ENCODE measurements at places on chromosomes 6 and 20.
A peak's percentile ranks its signal among the peaks of the same experiment; 100 is the strongest.

DNA sequence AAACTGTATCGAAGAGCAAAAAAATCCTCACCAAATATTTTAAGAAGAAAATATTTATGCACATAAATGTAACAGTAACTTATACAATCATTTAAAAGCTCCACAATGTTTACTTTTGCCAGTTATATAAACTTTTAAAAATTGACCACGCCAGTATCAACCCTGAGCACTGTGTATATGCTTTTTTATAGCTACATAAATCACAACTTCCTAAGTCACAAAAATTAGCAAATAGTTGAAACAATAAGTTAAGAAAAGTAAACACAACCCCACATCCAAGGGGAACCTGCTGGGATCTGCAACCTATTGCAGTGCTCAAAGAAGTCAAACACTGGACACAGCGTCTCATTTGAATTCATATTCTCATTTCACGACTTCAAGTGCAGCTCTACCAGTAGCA, 89.8 kb upstream of the DST start:
- DNase-seq = no peak

GRCh38 chr20:17491488-17491887, 39.7 kb downstream of the BFSP1 start:
- no peak for DNase-seq

DNA sequence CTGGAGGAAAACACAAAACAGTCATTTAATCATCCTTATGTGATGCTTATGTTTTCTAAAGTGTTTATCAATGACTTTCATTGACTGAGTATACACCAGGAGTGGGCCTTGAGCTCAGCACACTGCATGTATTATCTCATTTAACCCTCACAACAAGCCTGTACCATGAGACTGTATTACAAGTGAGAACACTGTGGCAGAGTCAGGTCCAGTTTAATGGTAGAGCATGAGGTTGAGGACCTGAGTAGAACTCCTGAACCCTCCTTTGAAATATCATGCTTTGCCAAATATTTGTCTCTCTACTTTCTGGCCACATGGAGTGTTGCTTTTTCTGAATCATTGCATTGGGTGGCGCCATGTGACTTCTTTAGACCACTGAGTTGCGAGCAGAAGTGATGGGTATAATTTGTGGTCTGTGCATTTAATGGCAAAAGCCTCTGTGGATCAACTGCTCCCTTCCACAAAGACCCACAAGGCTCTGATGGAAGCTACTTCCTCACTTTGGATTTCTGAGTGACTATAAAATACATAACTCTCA, 65.0 kb upstream of the SIRPG start:
- DNase-seq = no peak

GRCh38 chr6:112478036-112478435, 130.9 kb downstream of the RFPL4B start:
- DNase-seq = no peak

- DNase-seq = peak; percentile 68
Observed at GRCh38 chr6:137313928-137314855, 95.0 kb upstream of the IFNGR1 start.

- DNase-seq = no peak
Observed at GRCh38 chr6:74853991-74854390, 351.9 kb downstream of the COL12A1 start.

- no peak for DNase-seq
Observed at GRCh38 chr20:46838011-46838410, 56.6 kb upstream of the EYA2 start.

DNA sequence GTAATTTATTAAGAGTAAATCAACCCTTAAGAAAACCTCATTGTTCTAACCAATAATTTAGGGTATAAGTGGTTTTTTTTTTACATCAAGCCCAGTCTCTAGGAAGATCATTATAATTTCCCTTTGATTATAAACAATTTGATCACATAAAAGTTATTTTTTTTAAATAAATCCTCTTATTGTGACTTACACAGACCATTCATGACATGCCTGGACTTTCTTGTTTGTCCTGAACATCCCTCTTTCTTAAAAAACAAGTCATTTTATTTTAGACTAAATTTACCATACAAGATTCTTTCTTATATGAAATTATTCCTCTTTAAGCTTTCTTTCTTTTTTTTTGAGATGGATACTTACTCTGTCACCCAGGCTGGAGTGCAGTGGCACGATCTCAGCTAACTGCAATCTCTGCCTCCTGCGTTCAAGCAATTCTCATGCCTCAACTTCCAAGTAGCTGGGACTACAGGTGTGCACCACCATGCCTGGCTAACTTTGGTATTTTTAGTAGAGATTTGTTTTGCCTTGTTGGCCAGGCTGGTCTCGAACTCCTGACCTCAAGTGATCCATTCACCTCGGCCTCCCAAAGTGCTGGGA, 53.6 kb upstream of the AGPAT4 start:
- no peak for DNase-seq

DNA sequence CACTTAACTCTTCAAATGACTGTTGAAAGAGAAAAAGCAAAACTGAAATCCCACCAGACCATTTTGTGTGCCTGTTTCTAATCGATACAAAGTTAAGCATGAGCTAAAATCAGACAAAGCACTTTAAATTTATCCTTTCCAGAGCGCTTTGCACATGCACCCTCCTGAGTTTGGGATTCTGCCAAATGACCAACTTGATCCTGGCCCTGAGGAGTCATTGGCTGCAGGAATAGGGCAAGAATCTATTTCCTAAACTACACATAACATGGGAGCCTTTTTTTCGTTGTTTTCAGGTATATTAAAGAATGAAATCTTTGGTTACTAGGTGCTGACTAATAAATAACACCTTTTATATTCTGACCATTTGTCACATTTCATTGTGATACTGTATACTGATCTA, 23.8 kb upstream of the MTHFD1L start:
- DNase-seq = no peak

DNA sequence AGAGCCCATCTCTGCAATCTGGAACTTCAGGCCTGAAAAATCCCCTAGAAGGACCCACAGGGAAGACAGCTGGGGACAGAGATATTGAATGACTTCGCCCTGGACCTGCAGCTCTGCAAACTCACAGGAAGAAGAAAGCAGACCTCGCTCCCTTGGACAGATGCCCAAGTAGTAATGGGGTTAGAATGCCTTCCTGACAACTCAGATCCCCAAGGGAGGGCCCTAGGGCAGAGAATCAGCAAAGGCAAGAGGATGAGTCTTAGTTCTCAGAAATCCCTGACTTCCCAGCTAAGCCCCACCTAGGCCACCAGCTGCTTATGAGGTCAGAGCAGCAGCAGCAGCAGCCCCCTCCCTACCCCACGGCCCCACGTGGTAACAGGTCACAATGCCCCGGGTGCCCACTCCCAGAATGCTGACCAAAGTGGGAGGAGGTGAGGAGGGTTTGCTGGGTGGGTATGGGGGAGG, at the start of gene C20orf141:
Gene C20orf141, plus strand, starts transcription at position 401 of the 465 bp plus-strand sequence. CDS start 198 bp downstream, outside the sequence.
- DNase-seq = no peak

- DNase-seq = no peak
Observed at GRCh38 chr20:48012401-48012974, 227.2 kb upstream of the SULF2 start.

DNA sequence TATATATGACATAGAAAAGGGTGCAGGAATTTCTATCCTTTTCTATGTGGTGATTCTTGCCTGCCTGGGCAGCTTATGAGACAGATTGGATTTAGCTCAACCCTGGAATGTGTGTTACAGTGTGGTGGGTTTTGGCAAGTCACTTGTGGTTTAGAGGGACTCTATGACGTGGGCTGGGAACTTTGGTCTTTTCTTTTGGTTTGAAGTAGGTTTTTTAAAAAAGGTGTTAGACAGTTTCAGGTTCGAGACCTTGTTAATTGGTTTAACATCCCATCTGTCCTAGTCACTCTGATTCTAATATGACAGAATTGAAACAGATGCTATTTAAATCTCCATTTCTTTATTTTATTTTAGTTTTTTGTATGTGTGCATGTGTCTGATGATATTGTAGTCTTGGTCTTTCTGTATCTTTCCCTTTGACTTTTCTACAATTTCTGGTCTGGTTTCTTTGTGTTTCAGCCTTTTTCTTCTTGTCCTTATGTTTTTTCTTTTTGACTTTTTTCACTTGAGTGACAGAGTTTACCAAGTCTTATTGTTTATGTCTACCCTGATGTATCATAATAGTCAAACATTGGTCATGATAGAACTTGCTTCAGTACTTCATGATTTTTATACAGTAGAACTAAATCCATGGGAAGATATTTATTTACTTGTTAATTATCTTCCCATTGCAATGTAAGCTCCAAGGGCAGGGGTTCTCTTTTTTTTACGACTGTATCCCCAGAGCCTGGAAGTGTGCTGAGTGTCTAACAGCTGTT, 174.3 kb downstream of the CDKAL1 start:
- no peak for DNase-seq

GRCh38 chr20:8299921-8300320, 167.9 kb downstream of the PLCB1 start:
- DNase-seq = no peak

GRCh38 chr6:3352678-3353077, 93.9 kb downstream of the PSMG4 start:
- no peak for DNase-seq

GRCh38 chr6:110597761-110598160, 121.3 kb upstream of the SLC22A16 start:
- no peak for DNase-seq

DNA sequence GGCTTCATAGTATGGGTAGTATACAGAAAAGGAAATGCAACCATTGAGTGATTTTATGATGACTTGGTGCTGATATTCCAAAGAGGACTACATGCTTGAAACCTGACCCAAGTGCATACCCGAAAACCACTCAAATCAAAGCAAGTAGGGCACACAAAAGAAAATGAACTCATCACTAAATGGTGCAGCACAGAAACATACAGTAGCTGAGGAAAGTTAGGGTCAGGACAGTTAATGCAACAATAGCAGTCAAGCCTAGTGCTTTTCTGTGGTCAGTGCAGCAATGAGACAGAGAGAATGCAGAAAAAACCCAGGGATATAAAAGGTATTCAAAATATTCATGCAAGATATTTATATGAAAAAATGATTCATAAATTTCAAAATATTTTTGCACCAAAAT, 711.1 kb downstream of the EPHA7 start:
- no peak for DNase-seq

- no peak for DNase-seq
Observed at GRCh38 chr20:30505566-30505965, 751.9 kb upstream of the DEFB115 start.

DNA sequence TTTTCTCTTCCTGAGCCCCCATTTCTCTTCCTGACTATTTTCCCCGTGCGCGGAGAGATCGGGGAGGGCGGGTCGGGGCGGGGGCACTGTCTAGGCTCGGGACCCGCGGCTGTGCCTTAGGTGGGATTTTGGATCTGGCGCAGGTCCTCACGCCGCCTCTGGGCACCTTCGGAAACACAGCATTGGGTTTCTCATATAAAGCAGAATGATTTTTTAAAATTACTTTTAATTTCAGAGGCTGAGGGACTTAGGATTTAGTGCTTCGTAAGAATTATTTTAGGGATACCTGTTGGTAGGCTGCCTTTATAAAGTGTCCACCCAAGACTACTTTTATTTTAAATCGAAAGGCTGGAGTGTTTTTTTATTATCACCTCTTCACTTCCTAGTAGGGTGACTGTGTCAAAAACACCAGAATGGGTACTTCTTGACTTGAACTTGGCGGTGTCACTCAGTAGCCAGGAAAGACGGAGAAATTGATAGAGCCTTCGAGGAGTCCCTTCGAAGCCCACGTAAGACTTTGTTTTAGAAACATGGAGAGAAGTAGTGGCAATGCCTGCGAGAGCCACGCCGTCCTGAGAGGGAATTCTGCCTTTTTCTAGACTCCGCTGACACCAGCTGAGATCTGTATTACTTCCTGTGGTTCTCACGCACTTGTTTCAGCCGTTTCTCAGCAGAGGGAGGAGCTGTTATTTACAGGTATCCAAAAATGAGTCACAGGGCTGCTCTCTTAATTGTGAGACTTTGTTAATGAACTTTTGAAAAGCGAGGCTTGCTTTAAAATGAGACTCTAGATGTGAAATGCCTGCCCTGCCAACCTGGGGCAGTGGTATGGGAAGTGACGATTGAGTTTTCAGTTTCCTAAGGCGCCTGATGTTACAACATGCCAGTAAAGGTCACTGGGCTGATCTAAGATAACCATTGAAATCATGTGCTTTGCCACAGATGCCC, 667 bp downstream of the STX11 start:
- peak; percentile 72 for DNase-seq

GRCh38 chr20:46682063-46682821, 7.0 kb downstream of the TP53RK start:
- no peak for DNase-seq

- DNase-seq = no peak
Observed at GRCh38 chr6:46605091-46605797, 47.4 kb downstream of the CYP39A1 start.

- no peak for DNase-seq
Observed at GRCh38 chr6:45964300-45964699, 51.4 kb downstream of the CLIC5 start.

DNA sequence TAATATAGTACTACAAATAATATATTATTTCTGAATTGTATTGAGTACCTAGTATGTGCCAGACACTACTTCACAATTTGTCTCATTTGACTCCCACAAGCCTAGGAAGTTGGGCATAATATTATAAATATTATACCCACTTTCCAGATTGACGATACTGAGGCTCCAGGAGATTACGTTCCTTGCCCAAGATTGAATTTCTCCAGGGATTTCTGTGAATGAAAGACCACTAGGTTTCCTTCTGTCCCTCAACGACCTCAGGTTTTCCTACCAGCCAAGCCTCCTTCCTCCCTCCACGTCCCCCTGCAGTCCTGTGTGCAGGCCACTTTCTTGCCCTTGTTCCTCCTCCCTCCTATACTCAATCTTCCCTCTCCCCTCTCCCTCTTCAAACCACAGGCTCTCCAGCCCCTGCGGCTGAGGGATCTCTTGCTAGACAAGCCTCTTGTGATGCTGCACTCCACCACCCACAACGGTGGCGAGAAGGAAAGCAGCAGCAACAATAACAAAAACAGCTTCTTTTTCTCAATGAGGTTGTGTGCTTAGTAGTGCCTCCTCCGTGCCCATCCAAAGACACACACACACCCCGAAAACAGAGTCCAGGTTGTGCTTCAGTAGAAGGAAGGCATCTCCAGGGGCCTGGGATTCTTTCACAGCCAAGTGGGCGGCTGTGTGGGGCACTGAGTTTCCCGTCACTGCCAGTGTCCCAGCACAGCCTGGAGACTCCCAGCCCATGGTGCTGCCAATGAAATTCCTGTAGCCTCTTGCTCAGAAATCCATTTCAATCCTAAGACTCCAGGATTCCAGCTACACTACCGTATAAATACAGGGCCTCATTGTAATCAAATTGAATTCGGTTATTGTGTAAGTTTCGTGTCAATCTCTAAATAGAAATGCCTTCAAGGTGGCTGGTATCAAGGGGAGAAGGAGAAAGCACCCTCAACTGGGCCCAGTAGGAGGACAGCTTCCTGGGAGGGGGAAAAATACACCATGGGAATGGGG, 94.4 kb downstream of the NCR2 start:
- no peak for DNase-seq

GRCh38 chr20:59023616-59024015, 4.4 kb downstream of the TUBB1 start:
- no peak for DNase-seq

DNA sequence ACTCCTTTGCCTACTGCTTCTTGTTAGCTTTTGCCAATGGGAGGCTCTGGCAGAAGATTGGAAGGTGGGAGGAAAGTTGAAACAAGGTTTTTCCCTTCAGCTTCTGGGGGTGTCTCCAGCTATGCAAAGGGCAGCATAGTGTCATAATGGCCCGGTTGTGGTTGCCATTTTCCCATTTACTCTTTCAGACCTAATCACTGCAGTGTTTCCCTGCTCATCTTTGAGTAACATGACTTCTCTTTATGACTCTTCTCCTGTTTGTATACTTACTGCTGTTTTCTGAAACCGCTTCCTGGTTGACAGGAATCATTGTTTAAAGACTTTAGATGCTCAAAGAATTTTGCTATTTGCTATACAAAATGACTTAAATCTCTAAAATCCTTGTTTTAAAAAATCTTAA, 19.9 kb downstream of the NRN1 start:
- no peak for DNase-seq

GRCh38 chr6:148479497-148479896, 136.9 kb downstream of the SASH1 start:
- no peak for DNase-seq

Measured in stimulated activated CD4-positive, alpha-beta T cell treated with anti-CD3 and anti-CD28 coated beads, Interleukin-4, amount 100 ng/mL, for 4 hours (primary cell).